Stimulated activated CD8-positive, alpha-beta memory T cell treated with anti-CD3 and anti-CD28 coated beads, Interleukin-7, amount 100 ng/mL, for 48 hours (primary cell): ENCODE measurements at places on chromosomes 16 and 17.

GRCh38 chr16:24729951-24730815, 732 bp downstream of the TNRC6A start:
- no peak for DNase-seq

- no peak for DNase-seq
Observed at GRCh38 chr16:81485824-81486539, 41.4 kb downstream of the CMIP start.

- peak; percentile 25 for DNase-seq
Observed at GRCh38 chr16:79083508-79084299, 516.8 kb downstream of the MAF start.

GRCh38 chr17:47791025-47791424, 30.6 kb downstream of the OSBPL7 start:
- DNase-seq, result no peak

GRCh38 chr16:87040169-87041117, 276.7 kb downstream of the C16orf95 start:
- DNase-seq, result no peak

- no peak for DNase-seq
Observed at GRCh38 chr17:78993981-78994671, 14.4 kb upstream of the LGALS3BP start.

- no peak for DNase-seq
Observed at GRCh38 chr17:19928299-19928698, 49.3 kb downstream of the AKAP10 start.

GRCh38 chr17:31511195-31511578, 119.7 kb downstream of the RAB11FIP4 start:
- DNase-seq, result no peak

GRCh38 chr16:47358816-47359215, 102.0 kb downstream of the ITFG1 start:
- DNase-seq, result no peak

GRCh38 chr17:27442702-27443101, 13.5 kb upstream of the KSR1 start:
- no peak for DNase-seq

- no peak for DNase-seq
Observed at GRCh38 chr16:27511657-27512448, 37.9 kb downstream of the GTF3C1 start.

DNA sequence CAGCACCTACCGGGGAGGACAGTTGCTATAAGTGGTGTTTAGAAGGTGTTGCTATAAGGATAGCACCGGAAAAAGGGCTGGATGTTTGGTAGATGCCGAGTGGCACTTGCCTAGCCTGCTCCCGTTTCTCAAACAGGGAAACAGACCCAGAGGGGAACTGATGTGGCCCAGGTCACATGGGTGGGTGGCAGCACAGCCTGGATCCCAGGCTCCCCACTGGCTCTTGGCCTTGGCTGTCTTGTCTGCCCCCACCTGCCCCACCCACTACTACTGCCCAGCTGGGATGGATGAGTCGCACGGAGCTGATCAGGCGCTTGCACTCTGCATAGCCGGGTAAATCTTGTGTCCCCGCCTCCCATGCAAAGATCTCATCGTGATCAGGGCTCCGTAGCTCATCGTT, 7.2 kb downstream of the SMTNL2 start:
- no peak for DNase-seq

DNA sequence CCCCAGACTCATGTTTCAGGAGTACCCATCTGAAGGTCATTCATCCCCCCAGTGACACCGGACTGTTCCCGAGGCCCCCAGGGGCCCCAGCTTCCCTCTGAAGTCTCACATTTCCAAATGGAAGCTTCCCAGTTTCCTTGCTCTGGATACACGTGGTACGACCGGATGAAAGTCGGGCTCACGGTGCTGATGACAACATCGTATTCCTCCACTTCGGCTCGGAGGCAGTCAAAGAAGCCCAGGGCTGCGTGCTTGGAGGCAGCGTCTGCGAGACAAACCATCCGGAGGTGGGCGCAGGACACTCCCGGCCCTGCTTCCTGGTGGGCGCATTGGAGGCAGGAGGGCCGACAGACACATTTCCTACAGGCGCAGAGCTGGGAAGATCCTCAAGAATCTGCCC, 18.7 kb downstream of the DHRS7C start:
- DNase-seq, result no peak

- DNase-seq, result no peak
Observed at GRCh38 chr17:57714665-57715180, 30.4 kb downstream of the CCDC182 start.

DNA sequence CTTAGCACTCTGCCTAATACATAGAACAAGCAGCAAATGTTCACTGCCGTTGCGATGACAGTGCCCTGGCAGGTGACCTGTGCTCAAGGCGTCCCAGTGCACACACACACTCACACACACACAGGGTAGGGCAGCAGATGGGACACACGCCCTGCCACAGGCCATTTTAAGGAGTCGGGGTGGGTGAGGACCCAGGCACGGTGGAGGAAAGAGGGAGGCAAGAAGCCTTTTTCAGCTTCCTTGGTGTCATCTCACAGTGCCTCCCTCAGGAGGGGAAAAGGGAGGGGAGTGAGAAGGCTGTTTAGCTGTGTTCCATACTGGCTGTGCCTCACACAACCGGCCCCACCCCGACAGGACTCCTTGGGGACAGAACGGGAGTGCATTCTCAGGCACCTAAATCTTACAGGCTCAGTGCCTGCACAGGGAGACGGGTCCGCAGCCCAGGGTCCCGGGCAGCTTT, 1.5 kb downstream of the PITPNM3 start:
- no peak for DNase-seq
